ENCODE measurements at places on chromosomes 1 and 21.

DNA sequence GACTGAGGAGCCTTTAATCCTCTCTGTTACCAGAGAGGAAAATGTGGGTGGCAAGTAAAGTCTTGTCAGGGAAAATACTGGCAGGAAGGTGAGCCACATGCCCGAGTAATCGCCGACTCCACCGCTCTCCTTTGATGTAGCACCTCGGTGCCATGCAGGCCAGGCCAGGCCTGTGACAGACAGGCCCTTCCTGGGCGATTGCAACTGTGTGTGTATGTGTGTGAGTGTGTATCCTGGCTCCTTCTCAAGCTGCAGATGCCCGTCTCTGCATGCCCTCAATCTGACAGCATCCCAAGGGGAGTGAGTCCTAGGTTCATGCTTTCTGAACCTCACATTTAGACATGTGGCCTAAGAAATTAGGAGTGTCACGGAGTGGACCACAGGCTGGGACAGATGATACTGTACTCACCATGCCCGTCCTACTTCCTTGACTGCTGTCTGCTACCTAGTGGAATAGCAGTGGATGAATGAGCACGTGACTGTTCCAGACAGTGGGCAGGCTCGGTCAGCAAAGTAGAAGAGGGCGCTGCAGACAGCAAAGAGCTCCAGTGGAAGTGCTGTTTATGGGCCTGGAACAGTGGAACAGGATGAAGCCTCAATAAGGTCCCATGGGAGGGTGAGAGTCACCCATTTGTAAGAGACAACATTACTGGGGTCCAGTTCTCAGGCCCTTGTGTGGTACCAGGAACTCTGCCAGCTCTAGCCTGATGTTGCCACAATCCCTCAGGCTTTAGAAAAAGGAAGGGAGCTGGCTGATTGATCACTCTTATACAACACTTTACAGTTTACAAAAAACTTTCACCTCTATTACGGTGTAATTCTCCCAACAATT lies 25.3 kb downstream of the SERTAD4 start:
- no peak for DNase-seq

DNA sequence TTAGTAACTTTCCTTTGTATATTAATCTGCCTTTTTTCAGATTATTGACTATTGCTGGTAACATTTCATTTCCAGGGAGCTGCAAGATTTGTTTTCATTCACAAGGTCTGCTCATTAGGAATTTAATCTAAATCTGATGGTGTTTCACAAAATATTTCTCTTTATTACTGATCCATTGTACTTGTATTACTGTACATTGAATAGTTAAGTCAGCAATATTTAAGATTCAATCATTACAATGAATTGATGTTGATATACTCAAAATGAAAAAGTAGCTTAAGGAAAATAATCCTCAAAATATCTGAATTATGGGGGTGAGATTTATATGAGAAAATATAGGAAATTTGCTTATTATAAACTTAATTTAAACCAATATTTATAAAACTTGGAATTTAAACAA lies 308.6 kb upstream of the PBX1 start:
- DNase-seq: no peak

- DNase-seq: no peak
These were observed 35.7 kb upstream of the CAP1 start for GRCh38 chr1:40004857-40005256.

DNA sequence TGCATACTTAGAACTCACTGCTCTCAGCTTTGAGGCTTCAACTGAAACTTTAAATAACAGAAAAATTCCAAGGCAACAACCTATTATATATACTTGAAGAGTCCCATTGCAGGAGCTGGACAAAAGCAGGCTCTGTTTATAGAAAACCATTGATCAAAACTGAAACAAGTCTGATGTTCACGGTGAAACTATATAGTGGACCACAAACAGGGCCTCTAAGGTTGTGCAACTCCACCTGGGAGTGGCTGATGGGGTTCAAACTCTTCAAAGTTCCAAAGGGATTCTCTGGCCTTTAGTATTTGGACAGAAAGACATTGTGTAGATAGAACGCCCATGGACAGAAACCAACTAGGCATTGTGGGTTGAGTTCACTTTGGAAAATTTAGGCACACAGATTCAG lies 140.3 kb downstream of the ZC3H11B start:
- no peak for DNase-seq

GRCh38 chr1:223429313-223429731 lies 36.1 kb downstream of the CCDC185 start:
- no peak for DNase-seq

- DNase-seq: no peak
These were observed 317.1 kb downstream of the DPYD start for GRCh38 chr1:97603776-97604175.

DNA sequence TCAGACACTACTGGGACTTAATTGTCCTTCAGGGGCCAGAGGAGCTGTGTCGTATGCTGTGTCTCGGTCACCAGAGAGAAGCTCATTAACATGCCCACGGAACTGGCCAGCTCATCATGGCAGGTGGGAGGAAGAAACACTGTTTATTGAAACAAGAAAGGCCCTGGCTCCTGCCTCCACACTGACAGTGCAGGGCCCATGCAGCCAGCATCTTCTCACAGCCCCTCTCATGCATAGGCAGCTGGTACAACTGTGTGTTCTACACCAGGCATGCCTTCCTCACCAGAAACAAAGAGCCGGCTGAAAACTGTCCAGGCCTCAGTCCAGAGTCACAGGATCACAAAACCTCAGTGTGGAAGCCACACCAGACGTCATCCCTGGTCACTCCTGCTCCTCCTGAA lies 106.0 kb downstream of the UBE2U start:
- DNase-seq: no peak

GRCh38 chr1:146019231-146020057 lies 2.1 kb downstream of the HJV start:
- no peak for DNase-seq

GRCh38 chr1:1776672-1777582 lies 1.3 kb downstream of the NADK start:
- no peak for DNase-seq

DNA sequence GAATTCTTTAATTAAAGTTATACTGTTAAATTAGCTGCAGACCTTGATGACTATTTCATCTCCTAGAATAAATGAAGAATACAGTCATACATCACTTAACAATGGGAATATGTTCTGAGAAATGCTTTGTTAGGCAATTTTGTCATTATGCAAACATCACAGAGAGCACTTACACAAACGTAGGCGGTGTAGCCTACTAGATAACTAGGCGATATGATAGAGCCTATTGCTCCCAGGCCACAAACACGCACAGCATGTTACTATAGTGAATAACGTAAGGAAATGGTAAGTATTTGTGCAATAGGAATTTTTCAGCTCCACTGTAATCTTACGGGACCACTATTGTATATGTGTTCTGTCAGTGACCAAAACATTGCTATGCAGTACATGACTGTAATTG lies 37.6 kb upstream of the DESI2 start:
- DNase-seq: no peak

- DNase-seq: no peak
These were observed 241.8 kb upstream of the IRF2BP2 start for GRCh38 chr1:234851450-234852438.

DNA sequence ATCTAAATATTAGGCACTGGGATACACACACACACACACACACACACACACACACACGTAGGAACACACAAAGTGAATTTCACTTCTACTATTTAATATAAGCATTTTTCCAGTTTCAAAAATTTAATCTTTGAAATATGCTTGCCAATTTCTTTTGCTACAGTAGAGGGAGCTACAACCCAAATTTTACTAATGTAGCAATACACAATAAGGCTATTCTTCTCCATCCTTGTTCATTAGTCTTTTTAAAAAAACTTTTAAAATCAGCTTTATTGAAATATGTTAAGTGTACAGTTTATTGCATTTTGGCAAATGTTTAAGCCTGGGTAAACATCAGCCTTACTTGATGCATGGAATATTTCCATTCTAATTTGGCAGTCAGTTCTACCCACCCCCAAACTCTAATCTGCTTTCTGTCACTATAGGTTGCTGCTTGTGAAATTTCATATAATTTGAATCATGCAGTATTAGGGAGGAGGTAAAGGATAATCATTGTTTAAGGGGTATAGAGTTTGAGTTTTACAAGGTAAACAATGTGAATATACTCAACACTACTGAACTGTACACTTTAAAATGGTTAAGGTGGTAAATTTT lies 93.0 kb upstream of the TENT5C start:
- no peak for DNase-seq

DNA sequence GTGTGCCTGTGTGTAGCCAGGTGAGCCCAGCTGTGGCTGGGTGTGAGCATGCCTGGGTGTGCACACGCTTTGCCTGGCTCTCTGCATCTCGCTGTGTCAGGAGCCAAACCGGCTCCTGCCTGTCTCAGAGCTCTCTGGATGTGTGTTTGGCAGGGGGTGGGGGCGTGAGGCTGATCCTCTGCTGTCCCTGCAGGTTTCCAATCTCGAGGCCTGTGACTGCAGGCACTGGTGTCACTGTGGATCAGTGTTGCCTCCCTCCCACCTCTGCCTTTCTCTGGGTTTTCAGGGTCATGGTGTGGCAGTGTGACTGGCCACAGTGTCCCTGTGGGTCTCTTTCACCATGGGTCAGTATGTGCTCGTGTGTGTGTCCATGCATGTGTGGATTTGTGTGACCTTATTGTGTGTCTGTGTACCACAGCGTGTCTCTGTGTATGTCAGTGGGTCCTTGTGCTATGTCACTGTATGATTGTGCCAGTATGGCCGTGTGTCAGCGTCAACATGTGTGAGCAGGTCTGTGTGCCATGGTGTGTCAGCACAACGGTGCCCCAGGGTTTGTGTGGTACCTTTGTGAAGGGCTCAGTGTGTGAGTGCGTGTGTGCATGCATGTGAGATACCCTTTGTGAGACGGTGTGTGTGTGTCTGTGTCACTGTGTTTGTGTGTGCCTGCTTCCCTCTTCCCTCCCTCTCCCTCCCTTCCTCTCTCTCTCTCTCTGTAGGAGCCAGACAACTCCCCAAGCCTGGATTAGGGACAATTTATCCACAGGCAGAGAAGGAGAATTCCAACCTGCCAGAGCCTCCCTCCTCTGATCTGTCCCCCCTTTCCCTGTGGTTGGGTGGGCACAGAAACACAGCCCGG lies 43.4 kb downstream of the AHDC1 start:
- DNase-seq: no peak

GRCh38 chr1:213613549-213613948 lies 374.2 kb upstream of the PROX1 start:
- DNase-seq: no peak

DNA sequence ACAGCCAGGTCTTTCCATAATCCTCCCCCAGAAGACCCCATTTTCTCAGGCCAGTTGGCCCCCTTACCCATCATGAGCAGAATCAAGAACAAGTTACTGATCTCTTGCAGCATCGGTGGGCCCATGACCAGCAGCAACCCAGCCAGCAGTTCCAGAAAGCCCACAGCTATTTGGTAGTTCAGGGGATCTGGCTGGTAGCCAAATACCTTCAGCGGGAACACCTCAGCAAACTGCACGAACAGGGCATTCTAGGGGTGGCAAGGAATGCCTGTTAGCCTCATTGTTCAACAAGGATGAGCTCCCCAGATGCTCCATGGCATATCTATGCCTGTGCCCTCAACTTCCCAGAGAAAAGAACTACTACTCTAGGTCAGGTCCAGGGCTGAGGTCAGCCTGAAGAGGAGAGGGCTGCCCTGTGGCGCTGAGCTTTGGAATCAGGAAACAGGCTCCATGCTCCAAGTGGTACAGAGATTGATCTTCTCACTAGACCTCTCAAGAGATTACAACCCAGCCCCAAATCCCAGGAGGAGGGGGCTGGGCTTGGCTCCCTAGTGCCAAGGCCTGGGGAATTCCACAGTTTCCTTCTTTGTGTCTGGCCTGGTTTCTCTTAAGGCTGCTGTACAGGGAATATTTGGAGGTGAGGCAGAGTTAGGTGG lies 1.3 kb downstream of the TMEM35B start:
- DNase-seq: no peak

DNA sequence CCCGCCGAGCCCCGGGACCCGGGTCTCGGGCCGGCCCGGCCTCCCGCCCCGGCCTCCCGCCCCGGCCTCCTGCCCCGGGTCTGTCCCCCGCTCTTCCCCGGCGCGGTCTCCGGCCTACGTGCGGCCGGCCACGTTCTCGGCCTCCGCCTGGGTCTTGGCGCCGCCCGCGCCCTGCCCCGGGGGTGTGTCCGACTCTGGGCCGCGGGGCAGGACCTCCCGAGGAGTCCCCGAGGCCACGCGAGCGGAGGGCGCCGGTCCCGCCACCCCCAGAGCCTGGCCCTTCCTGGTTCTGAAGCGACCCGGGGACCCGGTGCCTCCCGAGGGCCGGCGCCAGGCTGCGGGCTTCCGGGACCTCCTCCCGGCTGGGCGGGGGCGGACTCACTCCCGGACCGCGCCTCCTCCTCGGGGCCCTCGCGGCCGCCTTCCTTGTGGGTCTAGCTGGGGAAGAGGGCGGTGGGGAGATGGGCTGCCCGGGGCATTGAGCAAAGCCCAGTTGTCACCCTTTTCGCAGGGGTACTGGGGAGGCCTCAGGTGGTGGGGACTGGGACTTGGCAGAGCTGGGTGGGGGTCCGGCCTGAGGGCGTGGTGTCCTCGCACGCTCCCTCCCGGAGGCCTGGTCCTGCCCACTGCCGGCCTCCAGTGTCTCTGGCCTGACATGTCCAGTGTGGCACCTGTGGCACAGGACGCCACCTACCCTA lies 558 bp downstream of the PFKL start:
- DNase-seq: no peak

- DNase-seq: no peak
These were observed 15.8 kb downstream of the C1orf167 start for GRCh38 chr1:11777658-11778322.

DNA sequence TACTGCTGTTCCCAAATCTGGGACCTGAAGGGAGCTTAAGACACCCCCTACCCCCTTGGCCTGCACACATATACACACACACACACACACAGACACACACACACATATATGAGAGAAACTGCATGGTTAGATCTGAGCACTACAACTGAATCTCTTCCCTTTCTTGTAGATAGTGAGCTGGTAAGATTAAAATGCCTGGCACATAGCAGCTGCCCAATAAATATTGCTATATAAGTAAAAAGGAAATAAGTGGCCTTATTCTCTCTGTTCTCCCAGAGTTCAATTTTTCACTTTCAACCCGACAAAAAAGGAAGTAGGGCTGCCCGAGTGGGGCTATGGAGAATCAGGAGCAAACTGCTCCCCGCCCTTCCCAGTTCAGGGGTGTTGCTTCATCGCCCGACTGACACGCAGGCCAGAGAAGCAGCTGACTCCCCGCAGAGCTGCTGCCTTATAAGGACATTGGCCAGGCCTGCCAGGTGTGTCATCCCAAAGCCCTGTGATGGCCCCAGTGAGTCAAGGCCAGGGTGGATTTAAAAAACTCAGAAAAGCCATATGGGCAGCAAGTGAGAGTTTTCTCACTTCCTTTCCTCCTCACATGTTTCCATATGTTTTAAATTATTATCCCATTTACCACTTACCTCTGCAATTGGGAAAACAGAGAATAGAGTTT lies 106.5 kb upstream of the SLC44A3 start:
- DNase-seq: no peak

GRCh38 chr1:165254376-165254775 lies 102.1 kb downstream of the LMX1A start:
- no peak for DNase-seq

GRCh38 chr1:78267513-78268218 lies 221.9 kb downstream of the GIPC2 start:
- DNase-seq: no peak
